ENCODE measurements at places on chromosomes 5 and 9. TPM values are rescaled to one million over a fixed set of nuclear protein-coding genes. Genes with fewer than 3 reads are reported as not detected.

DNA sequence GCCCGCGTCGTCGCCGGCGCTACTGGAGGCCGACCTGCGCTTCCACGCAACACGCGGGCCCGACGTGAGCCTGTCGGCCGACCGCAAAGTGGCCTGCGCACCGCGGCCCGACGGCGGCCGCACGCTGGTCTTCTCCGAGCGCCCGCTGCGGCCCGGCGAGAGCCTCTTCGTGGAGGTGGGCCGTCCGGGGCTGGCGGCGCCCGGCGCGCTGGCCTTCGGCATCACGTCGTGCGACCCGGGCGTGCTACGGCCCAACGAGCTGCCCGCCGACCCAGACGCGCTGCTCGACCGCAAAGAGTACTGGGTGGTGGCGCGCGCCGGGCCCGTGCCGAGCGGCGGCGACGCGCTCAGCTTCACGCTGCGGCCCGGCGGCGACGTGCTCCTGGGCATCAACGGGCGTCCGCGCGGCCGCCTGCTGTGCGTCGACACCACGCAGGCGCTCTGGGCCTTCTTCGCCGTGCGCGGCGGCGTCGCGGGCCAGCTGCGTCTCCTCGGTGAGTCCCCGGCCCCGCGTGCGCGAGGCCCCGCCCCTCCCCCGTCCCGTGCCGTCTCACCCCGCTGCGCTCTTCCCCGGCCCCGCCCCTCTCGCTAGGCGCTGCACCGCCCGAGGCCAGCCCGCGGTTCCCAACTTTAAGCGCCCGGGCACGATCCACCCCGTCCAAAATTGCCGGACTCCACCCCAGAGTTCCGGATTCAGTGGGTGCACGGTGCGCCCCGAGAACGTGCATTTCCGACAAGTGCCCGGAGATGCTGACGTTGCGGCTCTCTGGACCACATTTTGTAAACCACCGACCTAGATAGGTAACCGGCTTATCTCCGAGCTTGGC lies 42.8 kb downstream of the NEURL1B start:
- peak; percentile 65 for DNase-seq
- no peak overlapping the region for H3K27ac ChIP-seq
- peaks cover 30% of the 10 kb centered on the region for H3K27me3 ChIP-seq
- no peaks in the 10 kb centered on the region for H3K36me3 ChIP-seq
- H3K4me3 ChIP-seq = peak overlapping the region; percentile 61

DNA sequence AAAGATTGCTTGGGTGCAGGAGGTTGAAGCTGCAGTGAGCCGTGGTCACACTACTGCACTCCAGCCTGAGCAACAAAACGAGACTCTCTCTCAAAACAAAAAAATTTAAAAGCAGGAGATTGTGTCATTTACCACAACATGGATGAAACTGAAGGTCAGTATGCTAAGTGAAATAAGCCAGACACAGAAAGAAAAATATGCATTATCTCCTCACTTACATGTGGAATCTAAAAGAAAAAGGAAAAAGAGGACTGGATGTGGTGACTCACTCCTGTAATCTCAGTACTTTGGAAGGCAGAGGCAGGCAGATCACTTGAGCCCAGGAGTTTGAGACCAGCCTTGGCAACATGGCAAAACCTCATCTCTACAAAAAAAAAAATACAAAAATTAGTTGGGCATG lies 146.8 kb upstream of the DAPK1 start:
- H3K4me3 ChIP-seq = no peak overlapping the region
- no peak overlapping the region for H3K27ac ChIP-seq
- H3K27me3 ChIP-seq = no peaks in the 10 kb centered on the region

- no peaks in the 10 kb centered on the region for H3K4me1 ChIP-seq
- H3K27me3 ChIP-seq = no peaks in the 10 kb centered on the region
- no peak overlapping the region for H3K27ac ChIP-seq
- DNase-seq = peak; percentile 21
Measured at GRCh38 chr5:11110128-11110527, 349.1 kb upstream of the DAP start.

DNA sequence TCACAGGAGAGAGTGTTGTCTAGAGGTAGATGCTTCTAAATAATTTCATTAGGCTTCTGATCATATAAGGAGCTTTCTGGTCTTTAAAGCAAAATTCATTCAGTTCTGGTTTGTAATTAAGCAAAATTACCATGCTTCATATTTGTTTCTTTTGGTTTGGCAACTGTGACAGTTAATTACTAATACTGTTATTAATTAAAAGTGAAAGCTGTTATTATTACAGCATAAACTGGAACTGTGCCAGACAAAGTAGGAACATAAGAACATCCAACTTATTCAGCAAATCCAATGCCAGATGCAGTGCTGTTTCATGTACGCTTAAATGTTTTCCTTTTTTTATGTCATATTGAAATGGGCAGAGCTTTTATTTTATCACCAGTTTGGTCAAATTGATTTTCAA lies 70.4 kb upstream of the DAB2 start:
- no peak for DNase-seq
- no peaks in the 10 kb centered on the region for H3K27me3 ChIP-seq
- H3K4me1 ChIP-seq = peaks cover 12% of the 10 kb centered on the region

- H3K27ac ChIP-seq = no peak overlapping the region
- no peaks in the 10 kb centered on the region for H3K27me3 ChIP-seq
- peaks cover 20% of the 10 kb centered on the region for H3K4me1 ChIP-seq
- DNase-seq = no peak
- H3K4me3 ChIP-seq = no peak overlapping the region
Measured at GRCh38 chr5:5332287-5332686, 90.2 kb upstream of the ICE1 start.

DNA sequence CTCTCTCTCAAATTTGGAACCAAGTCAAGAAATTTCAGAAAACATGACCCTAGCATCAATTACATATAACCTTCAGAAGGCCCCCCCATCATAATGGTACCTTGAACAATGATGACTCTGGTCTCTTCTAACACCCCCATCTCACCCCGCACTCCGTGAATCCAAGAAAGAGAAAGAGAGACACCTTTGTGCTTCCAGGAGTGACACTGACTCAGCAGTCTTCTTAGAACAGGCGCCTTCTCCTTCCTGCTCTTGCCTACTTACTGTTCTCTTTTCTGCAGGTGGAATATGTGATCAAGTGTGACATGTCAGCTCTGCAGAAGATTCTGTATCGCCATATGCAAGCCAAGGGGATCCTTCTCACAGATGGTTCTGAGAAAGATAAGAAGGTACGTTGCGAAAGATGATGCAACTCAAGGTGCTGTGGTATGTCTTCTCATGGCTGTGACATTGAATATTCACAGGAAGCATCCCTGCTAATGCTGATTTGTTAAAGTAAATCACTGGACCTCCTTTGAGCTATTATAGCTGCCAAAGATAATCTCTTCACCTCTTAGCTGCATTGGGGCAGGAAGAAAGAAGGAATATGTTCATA lies 81.3 kb downstream of the SMARCA2 start:
- H3K27ac ChIP-seq = no peak overlapping the region
- no peak overlapping the region for H3K4me3 ChIP-seq
- H3K36me3 ChIP-seq = no peaks in the 10 kb centered on the region
- no peaks in the 10 kb centered on the region for H3K27me3 ChIP-seq
- DNase-seq = no peak

DNA sequence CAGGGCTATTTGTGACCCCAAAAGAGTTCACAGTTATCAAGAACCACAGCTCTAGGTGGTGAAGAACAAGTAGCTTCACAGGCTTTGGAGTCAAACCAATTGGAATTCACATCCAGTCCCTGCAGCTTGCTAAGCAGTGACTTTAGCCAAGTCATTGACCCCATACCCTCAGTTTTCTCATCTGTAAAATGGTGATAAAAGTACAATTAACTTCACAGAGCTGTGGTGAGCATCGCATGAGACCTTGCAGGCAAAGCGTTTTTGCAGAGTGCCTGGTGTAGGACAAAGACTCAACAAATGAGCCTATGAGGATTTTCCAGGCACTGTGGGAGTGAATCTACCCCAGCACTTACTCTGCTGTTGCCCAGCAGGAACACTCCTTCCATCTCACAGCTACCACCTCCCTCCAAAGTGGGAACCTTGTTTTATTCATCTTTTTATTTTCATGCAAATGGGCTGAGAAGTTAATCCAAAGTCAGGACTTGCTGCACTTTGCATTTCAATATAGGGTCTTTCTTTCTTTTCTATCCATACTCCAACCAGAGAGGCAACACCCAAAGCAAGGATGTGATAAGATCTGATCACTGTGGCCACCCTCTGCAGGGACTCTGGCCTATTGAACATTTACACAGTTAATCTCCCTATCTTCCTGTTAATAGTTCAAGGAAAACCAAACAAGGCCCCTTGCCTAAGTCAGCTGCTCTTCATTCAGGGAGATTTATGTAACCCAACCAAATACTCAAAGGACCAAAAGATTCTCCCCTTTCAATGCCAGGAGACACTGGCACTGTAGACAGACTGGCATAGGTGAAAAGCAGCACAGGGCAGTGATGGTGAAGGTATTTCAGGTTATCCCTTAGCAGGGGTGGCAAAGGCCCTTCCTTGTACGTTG lies 41.9 kb downstream of the ABCA1 start:
- peak overlapping the region; percentile 86 for H3K27ac ChIP-seq
- DNase-seq = peak; percentile 65
- peaks cover 67% of the 10 kb centered on the region for H3K4me1 ChIP-seq
- H3K4me3 ChIP-seq = no peak overlapping the region
- H3K27me3 ChIP-seq = no peaks in the 10 kb centered on the region

GRCh38 chr5:32709750-32710549 lies 1.2 kb upstream of the NPR3 start:
- H3K4me1 ChIP-seq = peaks cover 32% of the 10 kb centered on the region
- peak; percentile 91 for DNase-seq
- no peaks in the 10 kb centered on the region for H3K36me3 ChIP-seq
- peak overlapping the region; percentile 71 for H3K4me3 ChIP-seq
- H3K27me3 ChIP-seq = peaks cover 75% of the 10 kb centered on the region

DNA sequence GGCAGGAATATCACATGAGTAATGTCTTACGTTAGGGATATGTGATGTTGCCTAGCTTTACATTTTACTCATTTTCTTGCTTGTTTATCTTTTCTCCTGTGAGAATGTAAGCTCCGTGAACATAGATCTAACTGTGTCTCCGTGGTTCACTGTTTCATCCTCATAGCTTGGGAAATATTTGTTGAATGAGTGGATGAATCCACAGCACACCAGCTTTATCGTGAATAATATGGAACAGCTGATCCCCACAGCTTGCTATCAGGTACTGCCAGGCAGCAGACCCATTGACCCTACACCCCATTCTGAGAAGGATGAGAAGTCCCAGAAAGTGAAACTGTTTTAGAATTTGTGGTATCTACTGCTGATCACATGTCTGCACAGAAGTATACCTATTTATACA lies 106.8 kb upstream of the FBN2 start:
- no peaks in the 10 kb centered on the region for H3K27me3 ChIP-seq
- no peaks in the 10 kb centered on the region for H3K4me1 ChIP-seq

DNA sequence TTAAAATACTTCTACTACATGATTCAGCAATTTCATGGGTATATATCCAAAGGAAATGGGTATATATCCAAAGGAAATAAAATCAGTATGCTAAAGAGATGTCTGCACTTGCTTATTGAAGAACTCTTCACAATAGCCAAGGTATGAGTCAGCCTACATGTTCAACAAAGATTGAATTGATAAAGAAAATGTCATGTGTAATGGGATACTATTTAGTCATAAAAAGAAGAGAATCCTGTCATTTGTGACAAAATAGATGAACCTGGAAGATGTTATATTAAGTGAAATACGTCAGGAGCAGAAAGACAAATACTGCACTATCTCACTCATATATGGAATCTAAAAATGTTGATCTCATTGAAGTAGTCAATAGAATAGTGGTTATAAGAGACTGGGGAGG lies 944.5 kb upstream of the CTNND2 start:
- H3K36me3 ChIP-seq = no peaks in the 10 kb centered on the region
- no peak overlapping the region for H3K4me3 ChIP-seq
- H3K4me1 ChIP-seq = no peaks in the 10 kb centered on the region
- no peak overlapping the region for H3K27ac ChIP-seq

GRCh38 chr9:95078939-95079338 lies 238.6 kb downstream of the FANCC start:
- no peak overlapping the region for H3K27ac ChIP-seq
- no peaks in the 10 kb centered on the region for H3K36me3 ChIP-seq
- no peak overlapping the region for H3K4me3 ChIP-seq

GRCh38 chr9:118578467-118578866 lies 790.8 kb downstream of the BRINP1 start:
- no peak overlapping the region for H3K27ac ChIP-seq
- H3K4me1 ChIP-seq = no peaks in the 10 kb centered on the region
- DNase-seq = no peak
- H3K27me3 ChIP-seq = no peaks in the 10 kb centered on the region
- no peak overlapping the region for H3K4me3 ChIP-seq

GRCh38 chr5:60806591-60807243 lies 37.4 kb downstream of the ELOVL7 start:
- no peaks in the 10 kb centered on the region for H3K27me3 ChIP-seq
- no peaks in the 10 kb centered on the region for H3K36me3 ChIP-seq
- peaks cover 12% of the 10 kb centered on the region for H3K4me1 ChIP-seq
- peak; percentile 58 for DNase-seq

- no peak overlapping the region for H3K4me3 ChIP-seq
- 0 out of 2 replicates have a peak, but pooled peaks cover 3% of the 10 kb centered on the region for H3K36me3 ChIP-seq
- H3K27ac ChIP-seq = no peak overlapping the region
- H3K27me3 ChIP-seq = no peaks in the 10 kb centered on the region
- H3K4me1 ChIP-seq = peaks cover 11% of the 10 kb centered on the region
- DNase-seq = no peak
Measured at GRCh38 chr9:127351182-127352166, 45.5 kb upstream of the SLC2A8 start.

DNA sequence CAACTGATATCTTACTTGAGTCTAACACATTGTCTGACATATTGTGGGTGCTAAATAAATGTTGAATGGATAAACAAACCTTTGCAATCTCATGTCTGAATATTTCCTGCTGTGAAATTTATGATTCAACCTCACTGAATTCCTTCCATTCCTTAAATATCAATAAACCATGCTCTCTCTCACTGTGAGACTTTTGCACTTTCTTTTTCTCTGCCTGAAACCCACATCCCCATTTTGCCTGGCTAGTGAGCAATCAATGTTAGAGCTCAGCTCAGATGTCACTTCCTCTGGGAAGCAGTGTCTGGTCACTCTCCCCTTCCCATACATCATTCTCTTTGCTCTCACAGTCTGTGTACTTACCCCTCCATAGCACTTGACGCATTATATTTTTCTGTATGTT lies 383.7 kb upstream of the TRPC7 start:
- H3K27ac ChIP-seq = no peak overlapping the region
- H3K27me3 ChIP-seq = no peaks in the 10 kb centered on the region
- no peaks in the 10 kb centered on the region for H3K36me3 ChIP-seq
- DNase-seq = no peak
- H3K4me1 ChIP-seq = peaks cover 4% of the 10 kb centered on the region

- no peaks in the 10 kb centered on the region for H3K36me3 ChIP-seq
- H3K27me3 ChIP-seq = no peaks in the 10 kb centered on the region
- H3K27ac ChIP-seq = no peak overlapping the region
- no peak overlapping the region for H3K4me3 ChIP-seq
- no peaks in the 10 kb centered on the region for H3K4me1 ChIP-seq
Measured at GRCh38 chr5:164336906-164337305, 831.5 kb downstream of the MAT2B start.

FUT7 gene
- total RNA-seq = not detected

PAIP1 gene
- total RNA-seq = 141 TPM

SARDH gene
- 10.4 TPM for total RNA-seq

OCLN gene
- 61.6 TPM for total RNA-seq

TMOD1 gene
- total RNA-seq = 0.69 TPM

BSPRY gene
- 7.7 TPM for total RNA-seq

All from GM23338 (cell line).